BJ (cell line): ENCODE measurements at places on chromosomes 4 and X. TPM values are rescaled to one million over a fixed set of nuclear protein-coding genes. Genes with fewer than 3 reads are reported as not detected.

DNA sequence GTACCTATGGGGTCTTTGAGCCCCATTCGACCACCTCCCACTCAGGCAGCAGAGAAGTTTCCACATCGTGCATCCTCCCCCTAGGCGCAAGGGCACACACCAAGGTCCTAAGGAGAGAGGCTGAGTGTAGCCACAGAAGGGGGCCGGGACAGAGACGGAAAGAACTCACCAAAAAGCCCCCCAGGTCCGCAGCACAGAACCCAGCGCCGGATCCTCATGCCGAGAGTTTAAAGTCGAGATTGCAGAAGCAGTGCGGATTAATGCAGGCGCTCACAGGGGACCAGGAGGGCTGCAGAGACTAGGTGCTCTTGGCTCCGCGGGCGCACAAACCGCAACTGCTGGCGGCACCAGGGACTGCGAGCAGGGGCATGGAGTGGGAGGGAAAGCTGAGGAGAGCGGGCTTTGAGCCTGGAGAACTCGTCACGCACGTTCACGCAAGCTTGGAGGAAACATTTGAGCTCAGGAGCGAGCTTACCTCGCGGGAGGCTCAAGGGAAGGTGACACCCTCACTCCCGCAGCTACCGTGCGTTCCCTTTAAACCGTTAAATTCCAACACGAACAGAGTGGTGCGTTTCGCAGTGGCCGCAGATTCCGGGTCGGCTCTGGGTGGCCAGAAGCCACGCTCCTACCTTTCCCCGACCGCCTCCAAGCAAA is 8.5 kb downstream of the NKX3-2 start:
- no peak for DNase-seq

DNA sequence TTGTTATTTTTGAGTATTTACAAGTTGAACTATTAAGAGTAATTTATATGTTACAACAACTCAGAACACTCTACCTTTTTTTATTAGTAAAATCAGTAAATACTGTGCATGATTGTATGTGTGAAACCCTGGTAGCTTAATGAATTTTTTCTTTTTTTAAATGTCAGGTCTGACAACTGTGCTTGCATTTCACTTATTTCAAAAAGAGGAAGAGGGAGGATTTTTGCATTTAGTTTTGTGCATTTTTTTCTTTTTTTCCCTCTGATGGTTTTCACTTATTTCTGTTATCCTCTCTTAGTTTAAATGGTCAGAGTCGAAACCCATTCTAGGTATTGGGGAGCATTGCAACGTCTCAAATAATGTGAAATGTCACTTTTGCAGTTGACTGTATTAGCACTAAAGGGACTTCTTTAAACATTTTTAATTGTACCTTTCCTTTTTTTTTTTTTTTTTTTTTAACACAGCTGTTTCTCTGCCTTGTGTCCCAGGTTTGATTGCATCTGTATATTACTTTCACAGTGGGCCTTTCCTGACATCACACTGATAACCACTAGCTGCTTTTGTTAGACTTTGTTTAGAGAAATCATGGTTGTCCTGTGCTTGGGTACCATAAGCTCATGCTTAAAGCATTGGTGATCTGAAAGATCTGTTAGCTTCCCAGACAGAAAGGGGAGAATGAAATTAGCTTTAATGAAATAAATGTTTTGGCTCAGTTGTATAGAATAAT is 28.5 kb downstream of the MOB1B start:
- no peak for DNase-seq

NPNT gene
- polyA plus RNA-seq, result not detected in 2 replicates

DNA sequence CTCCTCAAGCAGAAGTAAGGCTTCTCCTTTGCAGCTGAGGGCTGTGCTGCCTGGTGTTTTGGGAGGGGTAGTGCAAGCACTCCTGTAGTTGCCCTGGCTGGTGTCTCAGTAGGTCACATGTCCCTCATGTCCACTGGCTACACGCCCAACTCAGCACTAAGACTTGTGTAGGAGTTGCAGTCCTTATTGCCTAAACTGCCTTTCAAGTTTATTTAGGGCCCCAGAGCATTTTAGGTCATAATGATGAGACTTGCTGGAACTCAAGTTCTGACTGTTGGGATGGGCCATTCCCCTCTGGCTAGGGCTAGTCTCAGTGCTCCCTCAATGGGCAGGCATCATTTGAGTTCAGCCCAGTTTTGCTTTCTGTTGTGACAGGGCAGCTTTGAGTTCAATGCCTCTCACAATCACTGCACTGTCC is 44.1 kb downstream of the PPM1K start:
- no peak for DNase-seq

HS6ST2 gene
- not detected in 2 replicates for polyA plus RNA-seq
